ENCODE measurements at places on chromosomes 7 and 10.

- no peak for DNase-seq
Observed at GRCh38 chr7:74709880-74710671, 52.6 kb downstream of the GTF2I start.

GRCh38 chr10:69335063-69335587 lies 56.8 kb downstream of the HK1 start:
- DNase-seq, result no peak

DNA sequence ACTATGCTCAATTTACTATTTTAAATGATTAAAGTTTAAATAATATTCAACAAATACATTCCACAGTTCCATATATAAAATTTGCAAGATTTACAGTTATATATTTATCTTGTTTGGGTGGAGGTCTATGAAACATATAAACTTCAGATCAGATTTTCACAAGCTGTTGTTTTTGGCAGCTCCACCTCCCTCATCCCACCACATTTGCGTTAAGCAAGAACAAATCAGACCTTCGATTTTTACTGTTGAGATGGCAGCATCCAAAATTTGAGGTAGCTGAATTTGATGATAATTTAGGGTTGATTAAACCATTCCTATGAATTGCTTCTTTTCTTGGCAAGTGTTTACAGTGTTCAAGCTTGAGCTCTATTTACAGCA lies 986.4 kb downstream of the REEP3 start:
- DNase-seq, result no peak

GRCh38 chr7:151490456-151491105 lies 29.1 kb downstream of the RHEB start:
- DNase-seq, result no peak

DNA sequence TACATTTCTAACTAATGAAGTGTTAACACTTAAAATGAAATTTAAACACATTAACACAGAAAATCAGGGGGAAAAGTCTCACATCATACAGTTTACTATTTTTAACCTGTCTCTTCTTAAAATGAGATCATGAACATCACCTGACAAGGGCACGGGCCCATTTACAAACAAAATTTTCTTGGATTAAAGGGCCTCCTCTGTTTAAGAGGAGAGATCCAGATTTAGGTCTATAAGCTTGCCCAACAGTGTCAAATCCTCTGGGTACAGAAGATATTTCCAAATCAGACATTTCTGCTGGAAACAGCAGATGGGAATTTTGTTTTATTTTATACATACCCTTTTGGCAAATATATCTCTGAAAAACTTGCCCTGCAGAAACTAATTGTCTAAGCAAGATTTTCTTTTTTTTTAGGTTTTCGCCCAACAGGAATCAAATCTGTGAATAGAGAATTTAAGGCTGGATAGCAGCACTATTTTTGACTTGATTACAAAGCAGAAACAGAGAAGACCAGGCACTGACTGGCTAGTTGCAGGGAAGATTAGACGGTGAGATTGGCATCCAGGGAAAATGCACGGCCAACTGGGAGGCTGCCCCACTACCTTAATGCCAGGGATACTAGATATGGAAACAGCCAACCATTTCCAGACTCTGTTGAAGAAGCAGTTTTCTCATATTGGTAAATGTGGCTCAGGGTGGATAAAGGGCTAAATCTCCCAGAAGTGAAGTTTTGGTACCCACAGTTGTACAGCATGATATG lies 173.4 kb downstream of the LRRN3 start:
- DNase-seq, result no peak

GRCh38 chr10:88200312-88201032 lies 337.0 kb downstream of the PTEN start:
- no peak for DNase-seq

- DNase-seq, result no peak
Observed at GRCh38 chr7:155794196-155794595, 18.1 kb downstream of the SHH start.

GRCh38 chr7:93984024-93984423 lies 20.1 kb downstream of the BET1 start:
- no peak for DNase-seq

- no peak for DNase-seq
Observed at GRCh38 chr7:21651697-21652096, 108.9 kb downstream of the DNAH11 start.

DNA sequence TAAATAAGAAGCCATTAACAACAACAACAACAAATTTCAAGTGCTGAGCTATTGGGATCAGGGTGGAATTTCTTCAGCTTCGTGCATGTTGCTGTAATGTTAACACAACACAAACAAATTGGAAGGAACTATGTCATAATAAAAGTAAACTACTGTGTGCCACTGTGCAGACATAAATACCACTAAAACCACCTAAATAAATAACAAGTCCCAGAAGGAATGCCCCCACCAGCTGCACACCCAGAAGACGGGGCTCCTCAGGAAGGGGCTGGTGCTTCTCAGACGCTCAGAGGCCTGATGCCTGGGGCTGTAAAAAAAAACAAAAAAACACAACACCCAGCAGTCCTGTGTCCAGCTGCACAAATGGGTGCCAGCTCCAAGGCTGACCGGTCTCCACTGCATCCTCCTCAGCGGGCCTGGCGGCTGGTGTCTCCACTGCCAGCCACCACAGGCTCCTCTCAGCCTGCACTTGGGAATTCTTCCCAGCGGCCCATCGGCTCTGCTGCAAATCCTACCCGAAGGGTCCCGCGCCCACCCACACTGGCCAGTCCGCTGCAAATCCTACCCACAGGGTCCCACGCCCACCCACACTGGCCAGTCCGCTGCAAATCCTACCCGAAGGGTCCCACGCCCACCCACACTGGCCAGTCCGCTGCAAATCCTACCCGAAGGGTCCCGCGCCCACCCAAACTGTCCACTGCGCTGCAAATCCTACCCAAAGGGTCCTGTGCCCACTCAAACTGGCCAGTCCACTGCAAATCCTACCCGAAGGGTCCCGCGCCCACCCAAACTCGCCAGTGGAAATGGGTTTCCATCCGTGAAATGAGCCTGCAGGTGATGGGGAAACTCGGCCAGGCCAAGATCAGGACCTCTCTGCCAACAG lies 35.8 kb upstream of the DNAAF5 start:
- no peak for DNase-seq

DNA sequence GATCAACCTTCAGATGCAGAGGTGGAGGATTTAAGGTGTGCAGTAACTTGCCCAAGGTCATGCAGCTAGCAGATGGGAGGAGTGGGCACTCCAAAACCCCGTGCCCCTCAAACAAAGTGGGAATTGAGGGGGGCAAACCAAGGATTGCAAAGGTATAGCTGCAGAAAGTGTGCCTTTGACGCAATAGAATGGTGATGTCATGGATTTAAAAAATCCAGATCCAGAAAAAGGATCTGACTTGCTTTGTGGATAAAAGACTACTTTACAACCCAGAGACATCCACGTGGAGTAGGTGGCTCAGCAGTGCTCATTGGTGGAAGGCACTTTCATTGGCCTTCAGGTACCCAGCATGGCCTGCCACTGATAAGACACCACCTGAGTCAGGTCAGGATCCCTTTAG lies 15.7 kb upstream of the ADRB1 start:
- no peak for DNase-seq

GRCh38 chr7:16113058-16113457 lies 308.3 kb downstream of the CRPPA start:
- no peak for DNase-seq

GRCh38 chr7:84792231-84792893 lies 394.5 kb downstream of the SEMA3D start:
- no peak for DNase-seq

- no peak for DNase-seq
Observed at GRCh38 chr7:26441002-26441521, 149.4 kb downstream of the SNX10 start.
